Stimulated activated CD8-positive, alpha-beta memory T cell treated with anti-CD3 and anti-CD28 coated beads, Interleukin-7, amount 100 ng/mL, for 24 hours (primary cell): ENCODE measurements at places on chromosomes 2 and 18.

- no peak for DNase-seq
Measured at GRCh38 chr2:36561237-36561944, 36.6 kb downstream of the FEZ2 start.

- no peak for DNase-seq
Measured at GRCh38 chr2:176652300-176653182, 383.3 kb downstream of the MTX2 start.

GRCh38 chr2:178006710-178007109 lies 65.9 kb downstream of the PDE11A start:
- no peak for DNase-seq

DNA sequence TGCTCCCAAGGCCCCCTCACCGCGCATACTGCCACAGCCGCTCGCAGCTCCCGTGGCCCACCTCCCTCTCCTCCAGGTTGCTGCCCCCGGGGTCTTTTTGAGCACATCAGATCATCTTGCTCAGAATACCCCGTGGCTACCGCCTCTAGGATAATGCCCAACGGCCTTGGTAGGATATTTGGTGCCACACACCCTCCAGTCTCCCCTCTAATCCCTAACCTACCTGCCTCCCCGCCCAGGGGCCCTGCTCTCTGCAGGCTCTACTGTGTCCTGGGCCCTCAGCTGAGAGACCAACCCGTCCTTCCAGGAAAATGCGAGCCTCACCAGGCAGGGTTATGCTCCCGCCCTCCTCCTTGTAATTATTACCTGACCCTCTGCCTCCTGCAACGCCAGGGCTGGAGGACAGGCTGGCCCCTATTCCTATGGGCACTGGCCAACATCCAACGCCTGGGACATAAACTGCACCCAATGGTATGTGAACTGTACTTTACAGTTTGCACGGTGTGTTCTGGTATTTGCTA lies 1.5 kb upstream of the MTCL1 start:
- DNase-seq = no peak

DNA sequence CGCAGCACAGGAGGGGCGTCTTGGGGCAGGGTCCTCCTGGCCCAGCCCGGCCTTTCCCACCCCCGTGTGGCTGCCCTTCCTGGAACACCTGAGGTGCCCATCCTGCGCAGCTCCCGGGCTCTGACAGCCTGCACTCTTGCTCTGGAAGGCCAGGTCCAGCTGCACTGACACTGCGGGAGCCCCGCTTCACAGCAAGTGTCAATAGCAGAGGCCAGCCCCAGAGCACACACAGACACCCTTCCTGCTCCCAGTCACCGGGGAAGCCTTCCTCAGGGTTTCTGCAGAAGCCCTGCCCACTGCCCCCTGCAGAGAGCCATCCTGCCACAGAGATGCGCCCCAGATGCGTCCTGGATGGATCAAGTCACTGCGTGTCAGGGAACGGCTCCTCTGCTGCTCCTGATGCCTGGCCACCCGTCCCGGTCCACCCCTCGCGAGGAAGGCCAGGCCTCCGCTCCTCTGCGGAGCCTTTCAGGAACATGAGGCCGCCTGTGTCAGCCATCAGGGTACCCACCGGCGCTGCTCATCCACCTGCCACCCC lies 519.2 kb upstream of the MYT1L start:
- DNase-seq = no peak

DNA sequence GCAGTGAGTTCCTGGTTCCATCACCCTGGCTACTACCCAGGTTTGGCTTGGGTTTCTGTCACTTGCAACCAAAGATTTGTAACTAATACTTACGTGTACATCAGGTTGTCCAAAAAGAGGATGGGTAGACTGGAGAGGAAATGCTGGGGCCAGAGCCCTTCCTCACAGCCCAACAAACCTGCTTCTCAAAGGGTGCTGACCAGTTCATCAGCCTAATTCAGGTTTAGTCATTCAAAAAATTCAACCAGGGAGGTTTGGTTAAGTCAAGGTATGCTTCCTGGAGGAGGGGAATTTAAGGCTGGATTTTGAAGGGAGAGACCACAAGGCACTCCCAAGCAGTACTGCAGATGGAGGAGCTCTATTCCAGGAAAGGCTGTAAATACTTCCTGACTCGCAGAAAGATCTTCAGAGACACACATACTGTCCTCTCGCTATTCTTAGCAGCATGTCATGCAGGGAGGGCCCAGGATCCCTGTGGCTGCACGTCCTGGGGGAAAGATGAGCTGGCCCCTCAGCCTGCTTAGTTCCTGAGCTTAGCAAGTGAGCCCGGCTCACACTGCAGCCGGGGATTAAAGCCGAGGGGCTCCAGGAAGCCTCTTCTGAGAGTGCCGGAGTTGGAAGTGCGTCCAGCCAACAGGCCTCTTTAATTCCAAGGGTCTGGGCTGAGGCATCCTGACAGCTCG lies 40.0 kb upstream of the BIN1 start:
- DNase-seq = no peak

- no peak for DNase-seq
Measured at GRCh38 chr18:9191658-9192256, 55.2 kb downstream of the ANKRD12 start.

DNA sequence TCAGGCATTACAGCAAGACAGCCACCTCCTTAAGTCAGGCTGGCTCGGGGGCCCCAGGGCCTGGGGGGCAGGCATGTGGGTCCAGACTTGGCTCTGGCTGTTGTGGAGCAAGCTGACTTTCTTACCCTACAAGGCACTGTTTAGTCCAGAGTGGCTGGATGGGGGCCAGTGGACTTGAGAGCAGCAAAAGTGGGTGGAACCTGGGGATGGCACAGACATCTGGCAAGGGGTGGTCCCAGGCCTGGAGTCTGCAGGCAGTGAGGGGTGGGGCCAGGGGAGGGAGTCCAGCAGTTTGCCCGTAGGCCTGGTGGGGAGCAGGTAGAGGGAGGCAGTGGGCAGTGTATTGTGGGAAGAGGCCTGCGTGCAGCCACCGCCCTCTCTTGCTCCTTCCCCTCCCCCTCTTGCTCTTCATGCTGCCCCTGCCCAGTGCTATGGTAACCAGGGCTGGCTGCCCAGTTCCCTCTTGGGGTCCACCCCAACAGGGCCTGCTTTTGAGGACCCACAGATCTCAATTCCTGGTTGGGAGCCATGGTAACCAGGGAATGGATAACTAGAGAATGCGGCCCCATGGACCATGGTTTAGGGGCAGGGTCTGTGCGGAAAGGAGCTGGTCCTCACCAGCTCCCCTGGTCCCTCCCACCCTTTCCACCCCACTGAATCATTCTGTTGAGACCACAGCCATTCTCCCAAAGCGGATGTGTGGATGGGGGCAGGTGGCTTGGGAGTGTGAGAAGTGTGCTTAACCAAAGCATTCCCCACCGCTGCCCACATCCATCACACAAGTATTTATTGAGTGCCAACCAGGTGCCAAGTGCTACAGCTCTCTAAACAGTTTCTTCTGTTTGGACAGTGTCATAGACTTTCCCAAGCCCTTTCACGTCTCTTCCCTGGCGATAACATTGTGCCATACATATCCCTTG lies 19.3 kb downstream of the SPEG start:
- no peak for DNase-seq

GRCh38 chr2:53231908-53232307 lies 535.7 kb upstream of the CHAC2 start:
- no peak for DNase-seq

GRCh38 chr2:42931146-42931817 lies 138.9 kb upstream of the HAAO start:
- no peak for DNase-seq

DNA sequence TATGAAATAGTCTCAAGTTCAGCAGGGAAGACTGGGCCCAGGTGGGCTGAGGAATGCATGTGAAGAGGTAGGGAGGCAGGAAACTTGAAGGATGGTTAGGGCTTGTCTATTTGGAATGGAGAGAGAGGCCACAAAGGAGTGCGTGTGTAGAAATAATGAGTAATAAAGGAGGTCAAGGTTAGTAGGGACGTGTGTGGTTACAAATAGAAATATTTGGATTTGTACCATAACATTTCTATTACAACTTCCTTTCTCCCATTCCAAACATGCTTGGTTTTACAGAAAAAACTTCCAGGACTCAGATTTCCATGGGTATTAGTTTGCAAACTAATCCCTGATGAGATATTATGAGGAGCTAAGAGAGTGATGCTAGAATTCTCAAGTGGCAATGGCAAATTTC lies 280.6 kb downstream of the NCKAP5 start:
- DNase-seq = no peak

- DNase-seq = no peak
Measured at GRCh38 chr2:60341151-60341550, 212.3 kb downstream of the BCL11A start.

DNA sequence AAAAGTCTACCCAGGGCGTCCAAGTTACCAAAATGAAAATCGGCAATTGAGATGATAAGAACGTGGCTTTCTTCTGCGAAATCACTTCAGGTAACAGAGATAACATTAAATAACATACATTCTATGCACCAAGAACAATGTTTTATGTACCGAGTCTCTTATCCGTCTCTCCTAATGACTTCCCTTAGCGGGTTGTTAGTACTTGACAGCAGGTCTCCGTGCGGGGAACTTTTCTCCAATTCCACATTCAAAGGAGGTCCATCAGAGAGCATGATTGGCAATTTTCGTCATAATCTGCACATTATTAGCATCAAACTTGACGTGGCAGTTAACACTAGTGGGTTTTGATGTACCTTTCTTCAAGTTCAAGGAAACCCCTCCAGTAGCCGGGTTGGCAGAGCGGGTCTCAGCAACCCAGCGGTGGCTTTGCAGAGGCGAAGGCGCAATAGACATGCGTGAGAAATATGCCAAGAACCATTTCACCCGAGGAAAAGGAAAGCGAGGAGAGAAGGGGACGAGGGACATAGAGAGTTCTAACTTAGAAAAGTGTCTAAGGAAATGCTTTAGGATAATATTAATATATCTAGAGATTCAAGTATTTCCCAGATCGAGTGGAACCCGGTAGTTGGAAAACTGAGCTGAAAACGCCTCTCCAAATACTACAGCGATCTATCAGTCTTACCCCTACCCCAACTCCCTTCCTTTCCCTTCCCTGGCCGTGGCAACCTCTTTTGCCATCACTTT lies 5.0 kb downstream of the EVX2 start:
- no peak for DNase-seq

- DNase-seq = no peak
Measured at GRCh38 chr2:192190474-192190873, 4.3 kb downstream of the TMEFF2 start.

DNA sequence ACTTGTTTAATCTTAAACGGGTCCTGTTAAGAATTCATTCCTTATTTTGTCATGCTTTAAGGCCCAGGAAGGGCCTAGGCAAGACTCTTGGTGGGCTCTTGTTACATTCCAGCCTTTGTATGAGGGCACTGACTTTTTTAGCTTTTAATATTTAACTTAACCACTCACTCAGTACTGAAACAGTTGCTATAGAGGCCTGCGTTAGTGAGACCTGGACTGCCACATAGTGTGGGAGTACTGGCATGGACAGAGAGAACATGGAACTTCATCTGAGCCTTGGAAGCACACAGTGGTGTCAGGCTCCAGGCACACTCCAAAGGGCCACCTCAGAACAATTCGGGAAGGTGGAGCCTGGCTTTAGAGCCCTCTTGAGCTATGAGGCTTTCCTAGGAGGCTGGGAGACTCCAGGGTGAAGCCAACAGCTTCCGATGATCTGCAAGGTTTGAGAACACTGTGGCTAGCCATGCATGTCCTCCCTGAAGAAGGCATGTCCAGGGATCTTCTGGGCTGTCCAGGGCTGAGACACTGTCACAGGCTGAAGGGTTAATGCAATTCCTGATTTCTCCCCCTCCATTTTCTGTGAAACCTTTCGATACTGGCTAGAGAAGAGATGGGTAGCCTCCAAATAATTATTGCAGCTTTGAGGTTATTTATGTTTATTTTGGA lies 155.4 kb upstream of the ACAA2 start:
- DNase-seq = no peak

- DNase-seq = no peak
Measured at GRCh38 chr2:98160554-98160953, 73.6 kb downstream of the VWA3B start.

- no peak for DNase-seq
Measured at GRCh38 chr2:8515864-8516533, 165.9 kb upstream of the ID2 start.

- no peak for DNase-seq
Measured at GRCh38 chr18:25679491-25679890, 327.5 kb upstream of the ZNF521 start.

GRCh38 chr2:127576433-127577207 lies 41.1 kb downstream of the MYO7B start:
- DNase-seq = no peak

DNA sequence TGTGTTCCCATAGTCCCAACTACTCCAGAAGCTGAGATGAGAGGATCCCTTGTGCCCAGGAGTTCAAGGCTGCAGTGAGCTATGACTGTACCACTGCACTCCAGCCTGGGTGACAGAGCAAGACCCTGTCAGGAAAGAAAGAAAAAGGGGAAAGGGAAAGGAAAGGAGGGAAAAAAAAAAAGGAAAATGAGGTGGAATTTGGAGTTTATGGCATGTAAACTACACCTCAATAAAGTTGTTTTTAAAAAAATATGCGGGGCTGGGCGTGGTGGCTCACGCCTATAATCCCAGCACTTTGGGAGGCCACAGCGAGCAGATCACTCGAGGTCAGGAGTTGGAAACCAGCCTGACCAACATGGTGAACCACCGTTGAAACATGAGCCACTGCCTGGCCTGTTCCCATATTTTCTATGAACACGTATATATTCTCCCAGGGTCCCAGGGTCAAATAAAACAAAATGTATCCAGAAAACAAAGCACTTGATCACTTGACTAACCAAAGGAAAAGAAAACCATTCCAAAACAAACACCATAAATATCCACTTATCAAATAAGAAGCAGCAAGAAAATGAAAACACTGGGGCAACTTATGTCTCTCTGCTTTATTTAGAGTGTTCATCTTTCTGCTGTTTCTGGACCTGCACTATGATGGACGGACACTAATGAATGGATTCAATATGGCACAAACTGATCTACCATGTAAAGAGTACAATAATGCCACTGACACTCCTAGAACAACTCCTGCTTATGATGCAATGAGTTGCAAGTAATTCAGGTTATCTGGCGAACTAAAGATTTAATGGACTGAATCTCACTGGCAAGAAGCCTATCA lies 56.8 kb downstream of the ASXL2 start:
- DNase-seq = no peak

DNA sequence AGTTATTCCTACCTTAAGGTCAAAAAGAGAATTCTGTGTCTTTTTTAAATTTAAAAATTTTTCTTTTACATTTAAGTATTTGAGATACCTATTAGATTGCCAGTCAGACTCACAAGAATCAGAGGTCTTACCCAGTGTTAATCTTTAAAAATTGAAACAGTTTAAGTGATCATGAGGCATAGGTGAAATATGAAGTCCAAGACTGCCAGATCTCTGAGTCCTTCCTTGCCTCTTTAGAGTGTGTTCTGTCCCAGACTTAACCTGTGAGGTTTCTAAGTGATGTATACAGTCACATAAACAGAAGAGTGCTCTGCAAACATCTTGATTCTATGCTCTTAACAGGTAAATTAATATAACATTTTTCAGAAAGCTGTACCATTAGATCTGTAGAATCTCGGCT lies 40.6 kb downstream of the ACTR3 start:
- no peak for DNase-seq

DNA sequence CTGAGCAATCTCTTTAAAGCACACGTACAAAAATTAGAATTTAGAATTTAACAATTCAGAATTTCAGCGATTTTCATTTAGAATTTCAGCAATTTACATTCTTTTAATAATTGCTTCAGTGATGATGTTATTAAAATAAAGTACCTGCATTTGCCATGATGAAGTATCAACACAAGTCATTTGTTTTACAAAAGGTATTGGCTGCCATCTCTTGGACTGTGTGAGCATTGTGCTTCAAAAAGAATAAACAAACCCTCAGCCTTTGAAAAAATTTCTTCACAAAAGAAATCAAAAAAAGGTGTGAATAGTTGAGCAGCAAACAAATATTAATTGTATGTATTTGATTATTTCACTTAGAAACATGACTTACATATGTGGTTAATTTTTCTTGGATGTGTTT lies 27.1 kb upstream of the ZC3H15 start:
- no peak for DNase-seq
